ENCODE measurements at places on chromosomes 2 and 18.

- H3K4me3 ChIP-seq = no peak overlapping the region
- no peak for DNase-seq
- H3K27me3 ChIP-seq = no peaks in the 10 kb centered on the region
- no peak overlapping the region for H3K27ac ChIP-seq
- H3K36me3 ChIP-seq = no peaks in the 10 kb centered on the region
Measured at GRCh38 chr18:52363861-52364260, 23.9 kb downstream of the DCC start.

DNA sequence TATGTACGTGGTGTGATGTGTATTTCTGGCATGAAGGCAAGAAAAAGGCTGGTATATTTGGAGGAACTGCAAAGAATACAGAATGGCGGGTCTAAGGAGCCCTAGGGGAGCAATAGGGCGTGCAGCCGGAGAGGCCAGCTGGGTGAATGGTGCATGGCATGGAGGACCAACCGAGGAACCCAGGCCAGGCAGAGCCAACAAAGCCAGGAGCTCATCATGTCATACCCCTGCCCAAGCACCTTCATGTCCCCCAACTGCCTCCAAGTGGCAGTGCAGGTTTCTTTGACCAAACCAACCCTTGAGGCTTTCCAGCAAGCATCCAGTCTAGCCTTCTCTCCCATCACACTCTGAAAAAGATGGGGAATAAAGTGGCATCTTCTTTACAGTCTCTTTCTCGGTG is 8.9 kb upstream of the KCNK3 start:
- no peaks in the 10 kb centered on the region for H3K36me3 ChIP-seq
- peaks cover 7% of the 10 kb centered on the region for H3K27me3 ChIP-seq
- H3K4me3 ChIP-seq = no peak overlapping the region
- peaks cover 19% of the 10 kb centered on the region for H3K4me1 ChIP-seq
- no peak overlapping the region for H3K27ac ChIP-seq
- no peak for DNase-seq

DNA sequence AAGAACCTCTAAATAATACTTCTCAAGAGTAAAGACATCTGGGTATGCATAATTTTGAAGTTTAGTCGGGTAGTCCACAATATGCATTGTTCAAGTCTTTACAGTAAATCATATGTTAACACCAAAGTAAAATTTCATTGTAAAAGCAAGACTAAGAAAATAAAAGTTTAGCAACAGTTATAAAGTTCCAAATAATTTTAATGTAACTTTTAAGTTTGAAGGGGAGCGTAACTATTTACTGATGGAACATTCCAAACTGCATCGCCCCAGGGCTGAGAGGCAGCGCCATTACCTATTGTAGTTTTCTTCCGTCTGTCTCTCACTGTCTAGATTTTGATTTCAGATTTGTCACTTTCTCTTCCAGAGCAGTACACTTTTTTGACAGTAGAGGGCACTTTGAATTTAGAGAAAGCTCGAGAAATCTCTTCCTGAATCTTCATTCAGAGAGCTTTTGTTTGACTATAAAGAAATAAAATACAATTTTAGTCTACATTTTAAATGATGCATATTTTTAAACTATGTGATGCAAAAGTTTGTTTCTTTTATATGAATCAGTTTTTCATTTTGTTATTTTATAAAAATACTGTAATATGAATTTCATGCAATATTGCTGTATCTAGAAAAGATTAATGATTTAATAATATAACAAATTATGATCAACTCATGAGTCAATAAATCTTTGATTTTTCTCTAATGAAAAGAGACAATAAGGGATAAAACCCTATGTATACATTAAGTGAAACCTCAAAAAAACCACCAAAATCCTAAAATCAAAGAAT is 389.8 kb downstream of the FIGN start:
- no peak for DNase-seq
- peaks cover 43% of the 10 kb centered on the region for H3K4me1 ChIP-seq
- no peak overlapping the region for H3K4me3 ChIP-seq
- no peaks in the 10 kb centered on the region for H3K36me3 ChIP-seq
- peaks cover 8% of the 10 kb centered on the region for H3K27me3 ChIP-seq

GRCh38 chr2:241738040-241738686 is 3.7 kb downstream of the D2HGDH start:
- no peaks in the 10 kb centered on the region for H3K4me1 ChIP-seq
- no peak overlapping the region for H3K4me3 ChIP-seq
- H3K27me3 ChIP-seq = peaks cover 11% of the 10 kb centered on the region

DNA sequence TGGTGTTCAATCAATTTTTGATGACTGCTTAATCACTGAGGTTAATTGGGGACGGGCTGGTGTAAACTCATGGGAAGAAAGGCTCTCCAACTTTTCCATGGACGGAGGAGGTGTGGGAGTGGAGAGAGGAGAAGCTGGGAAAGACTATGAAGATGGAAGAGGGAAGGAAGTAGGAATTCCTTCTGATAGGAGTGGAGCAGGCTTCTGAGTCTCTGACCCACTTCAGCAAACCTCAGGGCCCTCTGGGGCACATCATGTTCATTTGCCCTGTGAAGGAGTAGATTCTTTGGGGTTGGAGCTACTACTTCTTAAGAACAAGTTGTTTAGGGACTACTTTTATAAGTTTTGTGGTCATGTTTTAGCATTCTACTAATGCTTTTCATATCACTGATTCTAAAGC is 87.0 kb upstream of the MAP4K3 start:
- no peaks in the 10 kb centered on the region for H3K27me3 ChIP-seq
- H3K27ac ChIP-seq = peak overlapping the region; percentile 23
- no peak overlapping the region for H3K4me3 ChIP-seq
- peaks cover 43% of the 10 kb centered on the region for H3K36me3 ChIP-seq
- H3K4me1 ChIP-seq = peaks cover 10% of the 10 kb centered on the region
- DNase-seq = no peak

- peak overlapping the region; percentile 81 for H3K4me3 ChIP-seq
- peaks cover 15% of the 10 kb centered on the region for H3K4me1 ChIP-seq
- H3K27ac ChIP-seq = no peak overlapping the region
- peaks cover 47% of the 10 kb centered on the region for H3K27me3 ChIP-seq
- H3K36me3 ChIP-seq = no peaks in the 10 kb centered on the region
- DNase-seq = peak; percentile 53
Measured at GRCh38 chr2:78992451-78992806, 33.1 kb upstream of the REG3G start.

- H3K27me3 ChIP-seq = no peaks in the 10 kb centered on the region
Measured at GRCh38 chr18:35073186-35074105, 32.2 kb downstream of the MAPRE2 start.

- no peak overlapping the region for H3K4me3 ChIP-seq
- H3K27ac ChIP-seq = no peak overlapping the region
- no peaks in the 10 kb centered on the region for H3K36me3 ChIP-seq
- DNase-seq = no peak
- H3K4me1 ChIP-seq = peaks cover 30% of the 10 kb centered on the region
- H3K27me3 ChIP-seq = peaks cover 49% of the 10 kb centered on the region
Measured at GRCh38 chr18:22556222-22557167, 138.8 kb upstream of the CTAGE1 start.

GRCh38 chr2:48313036-48313877 is 216.7 kb upstream of the STON1 start:
- peak overlapping the region; percentile 66 for H3K4me3 ChIP-seq
- DNase-seq = no peak
- peak overlapping the region; percentile 95 for H3K27ac ChIP-seq
- peaks cover 9% of the 10 kb centered on the region for H3K36me3 ChIP-seq
- peaks cover 17% of the 10 kb centered on the region for H3K4me1 ChIP-seq

DNA sequence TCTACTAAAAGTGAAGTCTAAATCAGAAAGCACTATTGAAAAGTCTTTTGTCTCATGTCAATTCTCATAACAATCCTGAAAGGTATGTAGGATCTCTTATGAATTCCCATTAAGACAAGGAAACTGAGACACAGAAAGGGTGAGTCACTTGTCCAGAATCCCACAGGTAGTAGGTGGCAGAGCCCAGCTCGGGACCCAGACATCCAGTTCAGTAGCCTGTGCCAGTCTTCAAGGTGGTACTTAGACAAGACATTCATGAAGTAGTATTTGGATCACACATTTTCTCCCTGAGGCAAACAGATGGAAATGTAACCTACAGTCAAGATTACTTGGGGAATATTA is 14.8 kb upstream of the PARD3B start:
- no peaks in the 10 kb centered on the region for H3K36me3 ChIP-seq
- no peak overlapping the region for H3K27ac ChIP-seq
- no peak overlapping the region for H3K4me3 ChIP-seq
- H3K4me1 ChIP-seq = 0 out of 2 replicates have a peak, but pooled peaks cover 5% of the 10 kb centered on the region

GRCh38 chr2:153133716-153134115 is 344.8 kb downstream of the RPRM start:
- peaks cover 5% of the 10 kb centered on the region for H3K4me1 ChIP-seq
- no peak overlapping the region for H3K27ac ChIP-seq
- DNase-seq = no peak

GRCh38 chr18:31702449-31702848 is 18.1 kb upstream of the B4GALT6 start:
- no peaks in the 10 kb centered on the region for H3K27me3 ChIP-seq
- H3K4me1 ChIP-seq = peaks cover 28% of the 10 kb centered on the region
- no peak overlapping the region for H3K4me3 ChIP-seq
- H3K36me3 ChIP-seq = peaks cover 11% of the 10 kb centered on the region

DNA sequence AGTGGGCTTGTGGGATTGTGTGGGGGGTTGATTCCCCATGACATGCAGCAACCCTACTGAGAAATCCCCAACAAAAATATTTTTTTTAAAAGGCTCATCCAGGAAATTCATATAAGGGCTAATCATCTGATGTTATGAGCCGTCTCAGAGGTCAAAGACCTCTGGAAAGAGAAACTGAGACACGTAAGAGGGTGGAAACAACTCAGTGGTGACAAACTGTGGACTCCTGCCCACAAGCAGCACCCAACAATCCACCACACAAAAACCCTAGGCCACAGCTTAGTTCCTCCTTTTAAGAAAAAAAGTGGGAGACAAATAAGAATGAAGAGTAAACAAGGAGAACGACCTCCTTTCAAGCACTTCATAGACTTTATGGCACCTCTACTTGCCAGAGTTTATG is 1096.1 kb upstream of the NRXN1 start:
- DNase-seq = no peak
- H3K27me3 ChIP-seq = no peaks in the 10 kb centered on the region
- H3K36me3 ChIP-seq = peaks cover 44% of the 10 kb centered on the region
- H3K4me1 ChIP-seq = peaks cover 27% of the 10 kb centered on the region
- no peak overlapping the region for H3K27ac ChIP-seq

DNA sequence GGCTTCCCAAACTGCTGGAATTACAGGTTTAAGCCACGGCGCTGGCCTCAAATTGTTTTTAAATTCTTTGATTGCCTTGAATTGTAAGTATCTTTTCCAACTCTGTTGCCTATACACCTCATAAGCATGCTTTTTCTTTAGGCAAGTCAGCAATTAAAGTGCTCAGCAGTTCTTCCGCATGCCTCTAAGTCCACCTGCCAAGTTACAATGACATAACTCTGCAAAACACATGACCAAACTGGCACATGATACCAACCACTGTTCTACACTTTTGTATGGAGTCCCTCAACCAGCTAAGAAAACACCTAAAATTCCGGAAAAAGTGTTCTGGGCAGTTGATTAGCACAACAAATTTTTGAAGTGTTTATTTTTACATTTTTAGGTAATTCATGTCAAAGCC is 5.1 kb downstream of the TXNL4A start:
- no peak overlapping the region for H3K4me3 ChIP-seq
- no peak for DNase-seq
- H3K27ac ChIP-seq = peak overlapping the region; percentile 45

GRCh38 chr18:25470062-25470461 is 118.1 kb upstream of the ZNF521 start:
- DNase-seq = no peak
- no peaks in the 10 kb centered on the region for H3K27me3 ChIP-seq
- no peak overlapping the region for H3K27ac ChIP-seq

GRCh38 chr2:3628241-3628679 is 29.7 kb upstream of the ALLC start:
- H3K4me3 ChIP-seq = no peak overlapping the region
- H3K27me3 ChIP-seq = no peaks in the 10 kb centered on the region
- H3K36me3 ChIP-seq = no peaks in the 10 kb centered on the region
- DNase-seq = no peak
- peaks cover 8% of the 10 kb centered on the region for H3K4me1 ChIP-seq

- no peak overlapping the region for H3K4me3 ChIP-seq
- H3K4me1 ChIP-seq = no peaks in the 10 kb centered on the region
- H3K36me3 ChIP-seq = peaks cover 3% of the 10 kb centered on the region
- DNase-seq = peak; percentile 25
- H3K27ac ChIP-seq = no peak overlapping the region
Measured at GRCh38 chr2:15527074-15527739, 33.9 kb downstream of the NBAS start.

DNA sequence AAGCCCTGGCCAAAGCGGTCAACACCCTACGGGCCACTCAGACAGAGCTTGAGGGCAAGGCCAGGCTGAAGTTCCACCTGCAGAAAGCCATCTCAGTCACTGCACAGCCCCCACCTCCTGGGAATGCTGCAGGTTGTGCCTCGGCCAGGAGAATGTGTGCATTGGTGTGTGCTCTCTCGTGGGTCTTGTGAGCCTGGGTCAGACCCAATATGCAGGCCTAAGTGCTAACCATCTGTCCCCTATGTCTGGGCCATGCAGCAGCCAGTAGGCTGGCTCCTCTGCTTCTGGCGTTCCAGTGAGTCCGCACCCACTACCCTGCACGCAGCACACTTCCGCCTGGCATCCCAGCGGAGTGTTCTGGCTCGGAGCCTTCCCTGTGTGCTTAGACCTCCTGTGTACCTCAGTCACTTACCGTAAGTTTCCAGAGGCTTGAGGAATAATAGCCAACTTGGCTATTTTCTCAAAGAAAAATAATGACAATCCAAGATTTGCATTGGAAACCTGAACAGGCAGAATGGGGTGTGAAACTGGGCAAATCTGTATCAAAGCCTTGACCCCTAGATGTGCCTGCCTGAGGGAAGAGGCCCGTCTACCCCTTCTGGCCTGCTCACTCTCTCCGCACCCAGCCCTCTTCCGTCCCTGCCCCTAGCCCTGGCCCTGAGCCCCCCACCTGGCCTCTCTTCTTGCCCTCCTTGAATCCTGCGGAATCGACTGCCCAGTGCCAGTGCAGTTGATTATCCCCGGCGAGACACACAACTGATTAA is 7.2 kb downstream of the SIX3 start:
- H3K4me1 ChIP-seq = peaks cover 75% of the 10 kb centered on the region
- peaks cover 100% of the 10 kb centered on the region for H3K27me3 ChIP-seq
- H3K36me3 ChIP-seq = peaks cover 8% of the 10 kb centered on the region
- DNase-seq = no peak
- H3K27ac ChIP-seq = peak overlapping the region; percentile 37

GRCh38 chr2:225735844-225736243 is 336.3 kb downstream of the NYAP2 start:
- H3K4me1 ChIP-seq = no peaks in the 10 kb centered on the region
- no peak for DNase-seq
- H3K27ac ChIP-seq = no peak overlapping the region
- no peak overlapping the region for H3K4me3 ChIP-seq

DNA sequence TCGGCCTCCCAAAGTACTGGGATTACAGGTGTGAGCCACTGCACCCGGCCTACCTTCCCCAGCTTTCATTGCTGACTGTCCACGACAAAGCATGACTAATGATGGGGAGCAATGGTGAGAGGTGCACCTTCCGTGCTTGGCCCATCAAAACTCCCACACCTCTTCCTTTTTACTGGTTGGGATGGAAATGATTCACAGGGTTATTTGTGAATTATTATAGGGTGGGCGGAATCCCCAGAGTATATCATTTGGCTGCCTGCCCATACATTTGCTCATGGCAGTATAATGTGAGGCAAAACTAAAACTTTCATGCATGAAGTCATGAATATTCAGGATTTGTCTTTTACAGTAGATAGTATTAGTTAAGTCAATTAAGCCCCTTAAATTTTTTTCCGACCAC is 334.2 kb upstream of the NETO1 start:
- no peak overlapping the region for H3K4me3 ChIP-seq
- no peak for DNase-seq
- no peaks in the 10 kb centered on the region for H3K36me3 ChIP-seq
- no peak overlapping the region for H3K27ac ChIP-seq

All from WTC11 (cell line).